ENCODE measurements at places on chromosomes 4 and X.

DNA sequence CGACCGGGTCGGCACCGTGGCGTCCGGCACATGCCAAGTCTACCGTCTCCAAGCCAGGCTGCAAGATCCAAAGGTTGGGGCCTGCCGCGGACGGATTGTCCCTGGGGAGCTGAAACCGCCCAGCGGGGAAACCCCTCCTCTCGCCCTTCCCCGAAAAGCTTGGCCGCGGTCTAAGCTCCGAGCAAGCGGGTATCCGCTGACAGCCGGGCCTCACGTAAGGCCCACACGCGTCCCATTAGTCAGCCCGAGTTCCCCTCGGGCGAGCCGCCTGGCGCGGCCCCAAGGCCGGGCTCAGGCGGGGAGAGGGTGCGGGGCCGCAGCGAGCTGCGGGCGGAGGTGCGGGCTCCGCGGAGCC, 6.8 kb upstream of the BCOR start:
- no peak for DNase-seq

DNA sequence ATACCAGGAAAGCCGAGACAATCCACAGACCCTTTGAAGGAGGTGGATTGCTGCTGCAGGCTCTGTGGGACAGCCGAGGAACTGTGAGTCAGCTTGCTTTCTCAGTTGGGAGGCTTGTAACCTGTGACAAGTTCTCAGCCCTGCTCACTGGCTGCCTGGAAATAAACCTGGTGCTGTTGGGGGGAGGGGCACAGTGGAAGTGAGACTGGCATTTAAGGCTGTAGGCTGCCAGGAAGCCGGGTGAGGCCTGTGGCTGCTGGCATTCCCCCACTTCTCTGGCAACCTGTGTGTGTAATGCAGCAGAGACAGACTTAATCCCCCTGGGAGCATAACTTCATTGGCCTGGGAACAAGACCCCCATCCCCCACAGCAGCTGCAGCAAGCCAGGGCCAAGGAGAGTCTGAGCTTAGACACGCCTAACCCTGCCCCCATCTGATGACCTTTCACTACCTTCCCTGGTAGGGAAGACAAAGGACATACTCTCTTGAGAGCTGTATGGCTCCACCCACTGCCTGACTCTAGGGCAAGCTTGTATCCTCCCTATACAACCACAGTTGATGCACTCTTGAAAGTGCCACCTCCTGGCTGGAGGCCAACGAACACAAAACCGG, 64.1 kb downstream of the ALPK1 start:
- DNase-seq: no peak

DNA sequence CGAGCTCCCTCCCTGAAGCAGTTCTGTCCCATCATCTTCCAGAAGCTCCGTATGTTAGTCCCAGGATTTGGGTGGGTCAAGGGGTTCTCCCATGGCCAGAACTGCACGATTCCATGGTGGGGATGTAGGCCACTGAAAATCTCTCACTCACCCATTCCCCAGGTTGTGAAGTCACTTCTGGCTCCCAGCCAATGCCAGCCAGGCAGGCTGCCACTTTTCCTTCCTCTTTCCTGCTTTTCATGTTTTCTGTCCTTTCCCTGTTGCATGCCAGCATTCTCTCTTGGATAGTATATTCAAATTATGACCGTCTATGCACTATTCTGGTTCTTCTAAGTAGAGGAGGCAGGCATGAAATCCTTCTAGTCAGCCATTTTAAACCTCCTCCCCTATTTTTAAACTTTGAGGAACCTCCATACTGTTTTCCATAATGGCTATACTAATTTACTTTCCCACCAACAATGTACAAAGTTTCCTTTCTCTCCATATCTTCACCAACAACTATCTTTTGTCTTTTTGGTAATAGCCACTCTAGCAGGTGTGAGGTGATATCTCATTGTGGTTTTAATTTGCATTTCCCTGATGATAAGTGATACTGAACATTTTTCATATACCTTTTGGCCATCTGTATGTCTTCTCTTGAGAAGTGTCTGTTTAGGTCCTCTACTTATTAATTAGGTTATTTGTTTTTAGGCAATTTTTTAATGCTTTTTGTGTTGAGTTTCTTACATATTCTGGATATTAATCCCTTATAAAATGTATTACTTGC, 182.1 kb upstream of the TET2 start:
- no peak for DNase-seq

GRCh38 chr4:142413485-142413884, 432.6 kb downstream of the INPP4B start:
- no peak for DNase-seq

DNA sequence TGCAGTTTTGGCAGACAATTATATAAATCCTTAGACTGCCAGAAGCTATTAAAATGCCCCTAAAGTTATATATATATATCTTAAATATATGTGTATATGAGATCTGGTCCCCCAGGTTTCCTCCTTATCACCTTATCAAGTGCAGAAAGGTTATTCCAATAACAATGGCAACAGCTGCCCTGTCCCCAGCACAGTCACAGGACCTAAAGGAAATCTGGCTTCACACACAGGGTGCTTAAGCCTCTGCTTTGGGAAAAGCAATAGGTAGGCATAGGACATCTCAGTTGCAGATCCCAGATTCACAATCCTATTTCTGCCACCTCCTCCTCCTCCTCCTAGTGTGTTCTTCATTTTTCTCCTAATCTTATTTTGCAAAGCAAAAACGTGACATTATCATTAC, 5.8 kb downstream of the SLC25A53 start:
- DNase-seq: no peak

DNA sequence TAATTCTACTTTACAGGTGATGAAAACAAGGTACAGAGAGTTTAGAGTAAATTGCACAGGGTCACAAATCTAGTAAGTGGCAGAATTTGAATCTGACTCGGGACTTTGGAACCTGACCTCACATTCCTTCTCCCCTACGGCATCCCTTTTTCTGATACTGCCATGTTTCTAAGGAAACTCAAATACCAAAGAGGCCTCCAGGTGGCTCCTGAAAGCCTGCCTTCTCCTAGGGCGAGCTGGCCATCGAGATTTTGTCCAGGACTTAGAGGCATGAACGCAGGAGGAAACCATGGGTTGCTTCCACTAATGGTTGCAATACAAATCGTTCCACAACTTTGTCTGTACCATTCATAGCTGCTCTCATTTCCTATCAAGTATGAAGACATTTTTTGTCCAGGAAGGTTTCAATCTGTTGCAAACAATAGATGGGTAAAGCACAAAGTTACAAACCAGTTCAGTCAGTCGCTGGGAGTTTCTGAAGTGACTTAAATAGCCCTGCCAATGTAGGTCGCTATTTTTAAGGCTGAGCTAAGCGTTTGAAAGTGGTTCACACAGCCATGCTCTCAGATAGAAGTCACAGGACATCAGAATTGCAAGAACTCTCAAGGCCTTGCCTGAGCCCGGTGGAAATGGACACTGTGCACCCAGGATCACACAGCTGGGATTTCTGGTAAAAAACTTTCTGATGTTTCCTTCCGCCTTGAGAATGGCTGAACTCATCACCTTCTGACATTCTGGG, 296.6 kb upstream of the PRPS2 start:
- DNase-seq: no peak

DNA sequence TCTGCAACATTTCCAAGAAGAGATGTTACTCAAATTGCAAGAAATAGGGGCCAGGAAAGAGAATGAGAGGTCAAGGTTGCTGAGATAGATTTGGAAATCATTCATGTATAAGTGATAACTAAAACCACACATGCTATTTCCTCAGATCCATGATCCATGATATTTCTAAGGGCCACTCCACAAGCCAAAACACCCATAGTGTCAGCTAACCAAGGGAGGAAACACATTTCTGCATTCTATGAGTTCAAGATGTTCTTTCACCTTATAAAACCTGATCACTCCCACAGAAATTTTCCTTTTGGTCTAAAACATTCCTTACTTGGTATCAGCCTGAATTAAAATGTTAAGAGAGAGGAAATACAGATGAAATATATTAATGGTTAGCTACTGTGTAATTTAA, 47.2 kb downstream of the TBCK start:
- no peak for DNase-seq

GRCh38 chrX:15745179-15745578, 7.1 kb downstream of the CA5B start:
- no peak for DNase-seq

GRCh38 chrX:10381193-10381592, 224.4 kb downstream of the CLCN4 start:
- no peak for DNase-seq

DNA sequence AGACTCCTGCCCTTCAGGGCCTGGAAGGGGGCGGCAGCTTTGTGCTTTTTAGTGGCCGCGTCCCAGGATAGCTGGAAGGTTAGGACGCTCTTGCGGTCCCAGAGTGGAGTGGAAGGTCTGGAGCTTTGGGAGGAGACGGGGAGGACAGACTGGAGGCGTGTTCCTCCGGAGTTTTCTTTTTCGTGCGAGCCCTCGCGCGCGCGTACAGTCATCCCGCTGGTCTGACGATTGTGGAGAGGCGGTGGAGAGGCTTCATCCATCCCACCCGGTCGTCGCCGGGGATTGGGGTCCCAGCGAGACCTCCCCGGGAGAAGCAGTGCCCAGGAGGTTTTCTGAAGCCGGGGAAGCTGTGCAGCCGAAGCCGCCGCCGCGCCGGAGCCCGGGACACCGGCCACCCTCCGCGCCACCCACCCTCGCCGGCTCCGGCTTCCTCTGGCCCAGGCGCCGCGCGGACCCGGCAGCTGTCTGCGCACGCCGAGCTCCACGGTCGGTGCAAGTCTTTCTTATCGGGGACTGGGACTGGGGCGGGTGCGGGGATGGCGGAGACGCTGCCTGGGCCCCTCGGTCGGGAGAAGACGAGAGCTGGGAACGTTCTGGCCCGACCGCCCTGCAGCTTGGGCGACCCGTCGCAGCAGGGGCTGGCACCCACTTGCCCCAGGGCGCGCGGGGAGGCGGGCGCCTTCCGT, at the start of gene EDNRA:
Gene EDNRA (plus strand): TSS at position 207 of the 686 bp plus-strand sequence. CDS start 4,585 bp downstream, outside the sequence.
- DNase-seq: no peak

DNA sequence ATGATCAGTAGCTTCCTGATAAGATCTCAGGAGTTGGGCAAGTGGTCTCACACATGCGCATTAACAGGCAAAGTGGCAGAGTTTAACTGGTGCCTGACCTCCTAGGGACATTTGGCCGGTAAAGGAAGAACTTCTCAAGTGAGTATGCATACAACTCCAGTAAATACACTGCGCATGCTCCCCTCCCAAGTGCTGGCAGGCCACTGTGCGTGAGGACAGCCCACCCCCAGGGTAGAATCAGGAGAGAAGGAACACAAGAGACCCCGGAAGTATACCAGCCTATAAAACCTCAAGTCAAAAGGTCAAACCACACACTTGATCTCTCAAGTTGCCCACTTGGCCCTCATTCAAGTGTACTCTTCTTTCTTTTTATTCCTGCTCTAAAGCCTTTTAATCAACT, 225.5 kb upstream of the ANKRD50 start:
- no peak for DNase-seq

DNA sequence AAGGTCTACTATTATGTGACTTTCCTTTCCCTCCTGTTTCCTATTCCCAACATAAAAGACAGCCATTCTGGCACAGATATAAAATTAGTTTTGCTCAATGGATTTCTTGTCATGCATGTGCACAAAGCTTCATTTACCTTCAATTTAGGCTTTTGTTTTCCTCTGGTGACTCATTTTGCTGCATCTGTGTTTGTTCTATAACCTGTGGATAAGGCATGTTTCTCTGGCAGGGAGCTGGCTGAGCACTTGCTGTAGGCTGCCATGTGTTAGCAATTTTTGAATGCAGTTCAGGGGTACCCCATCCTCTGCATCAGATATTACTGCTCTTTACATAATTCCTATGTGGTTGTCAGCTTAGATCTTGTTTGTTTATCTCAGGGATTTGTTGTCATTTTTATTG, 202.8 kb upstream of the GRID2 start:
- DNase-seq: no peak

DNA sequence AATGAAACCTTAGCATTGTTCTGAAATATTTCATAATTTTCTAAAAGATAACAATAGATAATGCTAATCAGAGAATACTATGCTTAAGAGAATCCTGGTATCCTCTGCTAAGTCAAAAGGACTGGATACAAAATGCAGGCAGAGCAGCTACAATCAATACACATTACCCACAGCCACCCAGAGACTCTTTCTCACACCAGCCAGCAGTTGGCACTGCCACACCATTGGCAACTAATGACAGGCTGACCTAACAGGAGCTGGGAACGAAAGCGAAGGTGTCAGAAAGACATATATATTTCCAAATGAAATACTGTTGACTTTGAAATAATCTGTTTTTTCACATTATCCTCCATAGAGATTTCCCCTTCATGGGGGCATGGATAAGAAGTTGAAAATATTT, 122.6 kb upstream of the PLAC1 start:
- DNase-seq: no peak

DNA sequence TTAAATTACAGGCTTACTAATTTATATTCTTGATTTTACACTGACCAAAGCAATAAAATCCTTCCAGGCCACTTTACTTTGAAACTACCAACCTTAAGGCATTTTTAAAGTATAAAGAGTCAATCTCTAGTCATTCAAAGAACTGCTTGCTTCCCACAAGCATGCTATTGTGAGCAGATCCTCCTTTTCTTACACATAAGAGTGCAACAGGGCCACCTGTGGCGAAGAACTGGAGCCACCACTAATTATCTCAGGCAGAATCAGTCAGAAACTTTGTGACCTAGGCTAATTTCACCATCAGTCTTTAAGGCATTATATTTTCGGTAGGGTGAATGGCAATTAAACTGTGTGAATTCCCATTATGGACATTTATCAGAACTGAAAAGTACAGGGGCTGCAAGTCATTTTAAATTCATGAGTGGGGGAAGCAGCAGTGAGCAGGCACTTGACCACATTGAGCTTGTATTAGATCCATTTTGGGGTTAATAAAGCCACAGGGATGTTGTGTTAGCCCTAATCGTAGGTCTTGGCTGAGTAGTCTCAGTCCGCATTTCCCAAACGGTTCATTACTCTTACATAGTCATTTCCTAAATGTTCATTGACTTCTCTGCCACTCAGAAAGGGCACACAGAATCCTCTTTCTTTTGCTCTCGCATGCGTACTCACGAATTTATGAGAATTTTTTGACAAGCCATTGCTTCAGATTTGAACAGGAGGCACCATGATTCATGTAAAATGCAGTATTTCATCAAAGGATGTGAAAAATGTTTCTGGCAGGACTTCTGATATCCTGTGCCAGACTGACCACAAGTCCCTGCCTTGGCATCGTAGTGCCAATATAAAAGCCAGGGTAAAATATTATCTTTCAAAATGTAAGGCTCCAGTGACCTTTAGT, 39.8 kb downstream of the NPY2R start:
- no peak for DNase-seq

DNA sequence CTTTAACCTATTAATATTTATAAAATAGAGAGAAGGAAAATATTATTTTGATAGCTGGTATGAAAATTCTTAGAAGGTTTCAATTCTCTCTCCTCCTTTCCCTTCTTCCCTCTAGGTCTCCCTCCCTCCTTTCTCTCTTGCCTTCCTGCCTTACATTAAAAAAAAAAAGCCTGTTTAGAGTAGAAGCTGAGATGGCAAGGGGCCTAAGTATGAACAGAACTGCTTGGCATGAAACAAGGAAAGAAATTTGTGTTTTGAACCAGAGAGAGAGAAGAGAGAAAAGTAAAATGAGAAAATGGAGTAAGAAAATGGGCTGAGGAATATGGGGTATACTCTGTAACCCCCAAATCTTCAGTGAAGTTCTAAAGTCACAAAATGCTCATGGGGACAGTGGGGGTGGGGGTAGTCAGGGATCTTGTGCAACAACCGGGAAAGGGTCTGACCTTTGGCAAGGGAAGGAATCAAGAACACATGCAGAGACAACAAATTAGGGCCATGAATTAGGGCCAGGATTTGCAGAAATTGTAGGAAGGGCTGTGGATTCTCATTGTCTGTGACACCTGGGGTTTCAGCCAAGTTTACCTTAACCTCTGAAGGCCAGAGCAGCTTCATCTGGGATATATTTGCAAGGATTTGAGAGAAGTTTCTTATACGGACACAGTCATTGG, 30.6 kb downstream of the SUPT20HL2 start:
- DNase-seq: no peak

- DNase-seq: no peak
These were observed 21.7 kb upstream of the TECRL start for GRCh38 chr4:64430933-64431332.
